ENCODE measurements at places on chromosomes 1 and 21.

GRCh38 chr1:22804406-22804805, 93.8 kb downstream of the EPHB2 start:
- no peak for DNase-seq

- no peak for DNase-seq
Measured at GRCh38 chr1:62218604-62219003, 24.0 kb downstream of the L1TD1 start.

DNA sequence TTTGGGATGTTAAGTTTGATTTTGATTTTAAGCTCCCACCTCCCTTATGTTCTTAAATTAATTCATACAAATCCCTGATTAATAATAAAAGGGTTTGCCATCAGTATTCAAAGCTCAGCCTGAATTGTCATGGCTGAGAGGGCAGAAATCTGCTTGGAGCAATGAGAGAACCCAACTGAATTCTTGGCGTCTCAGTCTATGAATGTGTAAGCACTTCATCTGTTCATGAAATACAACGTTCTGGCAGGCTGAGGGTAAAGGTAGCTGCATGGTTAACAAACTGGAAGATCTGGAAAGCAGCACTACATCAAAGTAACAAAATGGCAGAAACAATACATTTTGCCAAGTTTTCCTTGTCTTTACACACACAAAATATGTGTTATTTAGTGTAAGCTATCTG, 95.3 kb downstream of the ACBD6 start:
- DNase-seq: no peak

DNA sequence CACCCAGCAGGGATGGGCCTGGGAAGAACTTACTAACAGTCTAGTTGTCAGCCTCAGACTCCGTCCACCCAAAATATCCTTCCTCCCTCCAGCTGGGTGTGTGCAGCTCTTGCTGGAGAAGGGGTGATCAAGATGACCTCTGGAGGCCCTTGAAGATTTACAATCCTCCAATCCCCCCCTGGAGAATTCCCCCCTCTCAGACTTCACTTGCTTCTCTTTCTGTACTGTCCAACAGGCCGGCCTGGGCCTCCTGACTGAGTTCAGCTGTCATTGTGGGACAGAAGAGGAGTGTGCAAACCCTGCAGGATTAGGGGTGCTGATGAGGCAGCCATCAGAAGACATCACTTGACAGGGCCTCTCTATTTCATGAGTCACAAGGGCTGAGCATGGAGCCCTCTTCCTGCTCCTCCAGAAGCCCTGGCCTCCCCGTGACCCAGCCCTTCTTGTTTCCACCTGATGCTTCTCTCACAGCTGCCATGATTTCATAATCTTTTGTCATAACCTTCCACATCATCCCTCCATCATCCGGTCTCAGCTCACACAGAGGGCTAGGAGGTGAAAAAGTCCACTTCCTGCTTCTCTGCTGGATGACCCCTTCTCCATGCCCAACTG, 17.5 kb upstream of the IGFN1 start:
- no peak for DNase-seq

GRCh38 chr1:93111065-93111464, 32.0 kb downstream of the MTF2 start:
- DNase-seq: no peak

DNA sequence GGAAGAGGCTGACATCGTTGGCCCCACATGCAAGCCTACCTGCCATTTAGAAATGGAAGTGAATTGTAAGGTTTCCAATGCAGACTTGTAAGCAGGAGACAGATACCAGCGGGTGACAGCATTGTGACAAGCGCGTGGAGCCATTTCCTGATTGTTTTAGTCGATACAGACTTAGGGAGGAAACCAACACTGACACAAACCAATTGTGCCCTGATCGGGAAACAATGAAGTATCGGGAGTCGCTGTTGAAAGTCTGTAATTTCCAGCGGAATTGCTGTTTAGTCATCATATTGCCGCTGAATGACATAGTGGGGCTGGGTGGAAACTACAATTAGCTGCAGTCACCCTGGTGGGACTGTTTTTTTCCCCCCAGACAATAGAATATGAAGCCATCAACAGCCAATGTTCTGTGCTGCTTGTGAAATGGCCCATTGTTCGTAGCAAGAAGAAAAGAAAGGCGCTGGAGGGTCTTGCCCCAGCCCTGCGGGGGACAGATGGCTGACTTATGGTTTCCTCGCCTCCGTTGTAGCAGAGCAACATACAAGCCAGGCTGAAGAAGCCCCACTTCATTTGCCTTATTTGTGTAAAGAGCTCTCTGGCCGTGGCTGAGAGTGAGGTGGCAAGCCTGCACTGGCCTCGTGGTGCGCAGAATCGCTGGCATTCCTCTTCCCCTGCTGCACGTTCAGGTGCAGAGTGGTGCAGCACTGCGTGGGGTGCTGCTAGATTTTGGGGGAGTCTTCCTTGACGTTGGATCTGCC, 462.7 kb downstream of the CAMTA1 start:
- no peak for DNase-seq

- DNase-seq: no peak
Measured at GRCh38 chr1:43552813-43553212, 22.1 kb downstream of the PTPRF start.

GRCh38 chr1:109386054-109386717, 11.5 kb downstream of the SORT1 start:
- DNase-seq: no peak

GRCh38 chr1:91699339-91699974, 186.5 kb downstream of the TGFBR3 start:
- DNase-seq: no peak

DNA sequence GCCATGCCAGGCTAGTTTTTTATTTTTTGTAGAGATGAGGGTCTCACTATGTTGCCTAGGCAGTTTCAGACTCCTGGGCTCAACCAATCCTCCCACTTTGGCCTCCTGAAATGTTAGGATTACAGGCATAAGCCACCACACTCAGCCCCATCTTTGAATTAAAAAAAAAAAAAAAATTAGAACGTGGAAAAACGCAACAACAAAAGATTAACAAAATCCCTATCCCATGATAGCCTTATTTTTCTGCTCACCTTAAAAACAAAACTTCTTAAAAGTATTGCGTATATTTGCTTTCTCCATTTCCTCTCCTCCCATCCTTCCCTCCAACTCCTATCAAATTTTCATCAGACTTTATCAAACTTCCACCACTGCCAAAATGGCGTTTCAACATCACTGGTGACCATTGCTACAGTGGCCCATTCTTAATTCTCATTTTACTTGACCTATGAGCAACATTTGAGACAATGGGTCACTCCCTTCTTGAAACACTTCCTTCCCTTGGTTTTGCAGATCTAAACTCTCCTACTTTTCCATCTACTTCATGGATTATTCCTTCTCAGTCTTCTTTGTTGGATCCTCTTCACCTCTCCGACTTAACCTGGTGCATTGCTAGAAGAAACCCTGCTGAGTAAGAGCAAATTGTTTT, 579 bp upstream of the ZNF684 start:
- DNase-seq: no peak

- DNase-seq: no peak
Measured at GRCh38 chr1:37947364-37947763, 511 bp upstream of the INPP5B start.

DNA sequence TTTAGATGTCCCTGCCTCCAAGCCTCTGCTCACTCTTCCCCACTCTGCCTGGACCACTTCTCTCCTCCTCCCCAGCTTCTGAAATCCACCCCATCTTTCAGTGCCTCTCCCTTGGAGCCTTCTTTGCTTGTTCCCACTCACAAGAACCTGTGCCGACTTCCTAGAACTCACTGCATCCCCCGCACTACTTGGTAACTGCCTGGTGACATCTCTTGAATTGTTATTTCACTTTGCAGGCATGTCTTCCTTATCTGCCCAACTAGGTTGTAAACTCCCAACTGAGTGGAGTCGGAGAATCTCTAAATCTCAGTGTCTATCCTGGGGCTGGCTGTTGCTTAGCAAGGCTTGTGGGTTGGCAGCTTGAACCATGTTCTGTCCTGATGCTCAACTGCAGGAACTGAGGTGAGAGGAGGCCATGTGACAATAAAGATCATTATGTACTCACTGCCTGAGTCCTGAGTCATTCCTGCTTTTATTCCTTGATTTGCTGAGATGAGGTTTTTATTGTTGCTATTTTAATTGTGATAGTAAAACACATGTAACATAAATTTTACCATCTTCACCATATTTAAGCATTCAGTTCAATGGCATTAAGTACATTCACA, 3.9 kb downstream of the KPRP start:
- DNase-seq: no peak

DNA sequence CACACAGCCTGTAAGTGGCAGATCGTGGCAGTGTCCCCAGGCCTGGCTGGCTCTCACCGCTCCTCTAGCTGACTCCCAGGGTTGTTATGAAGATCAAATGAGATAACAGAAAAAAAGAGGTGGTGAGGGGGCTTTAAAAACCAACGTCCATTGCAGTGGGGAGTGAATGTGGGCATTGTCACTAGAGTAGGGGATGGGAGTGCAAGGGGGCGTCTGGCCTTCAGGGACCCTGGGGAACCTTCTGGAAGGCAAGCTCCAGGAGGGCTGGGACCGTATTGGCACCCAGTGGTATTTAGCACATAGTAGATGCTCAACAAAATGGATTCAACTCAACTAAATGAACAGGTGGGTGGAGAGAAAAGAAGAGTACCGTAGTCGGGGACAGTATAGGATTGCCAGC, 3.4 kb downstream of the PLA2G2D start:
- no peak for DNase-seq

GRCh38 chr1:248828845-248829244, 3.1 kb upstream of the SH3BP5L start:
- no peak for DNase-seq

DNA sequence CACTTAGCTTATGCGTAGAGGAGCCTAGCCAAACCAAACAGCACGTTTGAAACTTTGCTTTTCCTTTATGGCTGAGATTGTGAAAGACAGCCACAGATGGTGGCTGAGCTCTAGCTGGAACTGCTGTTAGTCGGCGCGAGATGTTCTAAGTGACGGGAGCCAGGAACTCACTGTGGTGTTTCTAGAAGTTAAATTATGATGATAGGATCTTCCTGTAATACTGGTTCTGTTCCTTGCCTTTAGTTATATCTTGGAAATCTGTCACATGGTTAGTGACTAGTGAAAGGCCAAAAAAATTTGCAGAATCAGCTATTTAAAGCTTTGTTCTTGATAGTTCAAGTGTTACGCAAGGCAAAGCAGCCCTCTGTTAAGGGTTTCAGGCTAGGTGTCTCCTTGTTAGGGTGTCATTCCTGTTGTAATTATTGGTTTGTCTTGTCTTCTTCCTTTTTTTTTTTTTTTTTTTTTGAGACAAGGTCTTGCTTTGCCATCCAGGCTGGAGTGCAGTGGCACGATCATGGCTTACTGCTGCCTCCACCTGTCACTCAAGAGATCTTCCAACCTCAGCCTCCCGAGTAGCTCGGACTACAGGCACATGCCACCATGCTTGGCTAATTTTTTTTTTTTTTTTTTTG, 22.6 kb downstream of the AK4 start:
- DNase-seq: no peak

DNA sequence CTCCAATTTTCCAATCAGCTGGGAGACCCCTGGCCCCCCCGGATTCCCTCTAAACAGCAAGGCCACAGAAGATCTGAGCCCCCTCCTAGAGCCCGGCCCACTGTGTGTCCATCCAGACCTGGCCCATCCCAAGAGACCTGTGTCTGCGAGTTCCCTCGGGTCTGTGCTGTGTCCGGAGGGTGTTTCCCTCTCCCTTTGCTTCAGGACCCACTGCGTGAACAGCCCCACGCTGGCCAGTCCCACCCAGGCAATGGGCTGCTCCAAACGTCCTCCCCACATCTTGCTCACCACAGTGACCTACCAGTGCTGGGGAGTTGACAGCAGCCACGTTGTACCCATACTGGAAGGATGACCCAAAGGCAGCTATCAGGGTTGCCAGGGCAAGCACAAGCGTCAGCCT, 11.6 kb downstream of the SLC2A5 start:
- no peak for DNase-seq

- no peak for DNase-seq
Measured at GRCh38 chr1:76622774-76623528, 244.3 kb upstream of the ST6GALNAC5 start.

GRCh38 chr1:194309697-194310096, 1123.3 kb upstream of the B3GALT2 start:
- DNase-seq: no peak

- DNase-seq: no peak
Measured at GRCh38 chr1:98897479-98897878, 107.2 kb downstream of the PLPPR5 start.

- no peak for DNase-seq
Measured at GRCh38 chr1:39898648-39899603, 2.8 kb downstream of the MYCL start.

GRCh38 chr1:206839006-206839560, 26.3 kb upstream of the IL20 start:
- DNase-seq: no peak

- no peak for DNase-seq
Measured at GRCh38 chr1:191714845-191715244, 443.4 kb upstream of the RGS18 start.

- peak; percentile 21 for DNase-seq
Measured at GRCh38 chr1:85297855-85298629, 21.6 kb upstream of the BCL10 start.

- DNase-seq: no peak
Measured at GRCh38 chr21:37429356-37429755, 62.8 kb downstream of the DYRK1A start.

- no peak for DNase-seq
Measured at GRCh38 chr1:211895126-211895759, 64.7 kb upstream of the LPGAT1 start.

GRCh38 chr1:227315629-227316346, 2.5 kb downstream of the CDC42BPA start:
- no peak for DNase-seq

DNA sequence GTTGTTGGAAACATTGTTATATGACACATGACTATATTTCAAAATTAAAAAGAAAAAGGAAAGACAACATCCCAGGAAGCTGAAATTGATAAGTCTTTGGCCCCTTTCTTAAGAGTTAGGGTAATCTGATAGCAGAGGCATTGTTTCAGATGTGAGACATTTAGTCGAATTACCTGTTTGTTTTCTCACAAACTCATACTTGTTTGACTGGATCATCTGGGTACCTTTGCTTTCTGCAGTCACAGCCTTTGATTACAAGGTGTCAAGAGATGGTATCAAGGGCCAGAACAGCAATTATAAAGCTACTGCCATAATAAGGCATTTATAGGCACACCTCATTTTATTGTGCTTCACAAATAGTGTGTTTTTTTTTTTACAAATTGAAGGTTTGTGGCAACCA, 136.3 kb downstream of the DUSP10 start:
- no peak for DNase-seq

- DNase-seq: no peak
Measured at GRCh38 chr21:45636459-45636858, 7.1 kb upstream of the PCBP3 start.

- DNase-seq: no peak
Measured at GRCh38 chr1:84365225-84366221, 32.8 kb upstream of the DNASE2B start.

DNA sequence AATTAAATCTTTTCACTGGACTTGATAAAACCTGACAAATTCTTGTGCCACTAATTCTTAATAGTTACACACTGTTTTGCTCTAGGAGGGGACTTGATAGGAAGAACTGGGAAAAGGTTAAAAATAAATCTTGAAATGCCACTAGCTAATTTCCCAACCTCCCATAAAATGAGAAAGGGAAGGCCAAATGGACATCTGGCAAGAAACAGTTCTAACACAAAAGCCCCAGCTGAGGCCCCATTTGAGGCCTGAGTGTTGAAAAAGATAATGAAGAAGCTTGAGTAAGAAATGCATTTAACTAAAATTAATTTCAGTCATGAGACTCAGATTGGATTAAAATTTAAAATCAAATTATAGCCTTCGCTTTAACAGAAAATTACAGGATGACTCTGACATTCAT, 11.2 kb upstream of the RAP1GAP start:
- DNase-seq: no peak

GRCh38 chr1:53086491-53087070, 24.6 kb downstream of the PODN start:
- no peak for DNase-seq
